Stimulated activated CD4-positive, alpha-beta T cell treated with anti-CD3 and anti-CD28 coated beads, Interleukin-4, amount 100 ng/mL, for 48 hours (primary cell): ENCODE measurements at places on chromosomes 1 and 21.

- DNase-seq, result no peak
These were observed 228.2 kb downstream of the DNM3 start for GRCh38 chr1:172069534-172069933.

GRCh38 chr1:40153073-40153770 lies 8.0 kb upstream of the RLF start:
- DNase-seq, result no peak

DNA sequence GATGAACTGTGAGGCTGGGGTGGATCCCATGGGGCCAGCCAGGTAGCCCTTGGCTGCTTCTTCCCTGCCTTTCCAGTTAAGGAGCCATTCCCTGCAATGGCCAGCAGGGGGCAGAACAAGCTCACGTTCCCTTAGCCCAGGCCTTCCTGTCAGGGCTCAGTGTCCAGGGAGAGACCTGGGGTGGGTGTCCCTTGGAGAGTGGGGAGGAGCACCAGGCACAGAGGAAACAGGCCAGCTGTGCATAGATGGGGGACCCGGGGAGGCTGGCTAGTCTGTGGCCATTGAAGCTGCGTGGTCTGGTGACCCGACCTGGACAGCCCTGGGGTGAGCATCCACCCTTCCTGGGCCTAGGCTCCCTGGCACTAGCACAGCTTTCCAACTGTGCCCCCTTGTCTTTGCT lies 13.2 kb upstream of the EPS8L3 start:
- peak; percentile 62 for DNase-seq

DNA sequence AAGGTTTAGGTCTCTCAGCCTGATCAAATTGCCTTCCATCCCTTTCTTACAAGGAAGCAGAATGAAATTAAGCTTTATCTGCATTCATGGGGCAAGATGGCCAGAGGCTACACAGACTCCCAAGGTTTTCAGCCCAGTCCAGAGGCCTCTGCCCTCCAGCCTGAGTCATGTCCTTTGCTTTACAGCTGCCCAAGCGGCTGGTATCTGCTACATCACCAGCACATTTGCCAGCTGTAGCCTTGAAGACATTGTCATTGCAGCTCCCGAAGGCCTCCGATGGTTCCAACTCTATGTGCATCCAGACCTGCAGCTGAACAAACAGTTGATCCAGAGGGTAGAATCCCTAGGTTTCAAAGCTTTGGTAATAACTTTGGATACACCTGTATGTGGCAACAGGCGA lies 16.0 kb downstream of the HAO2 start:
- no peak for DNase-seq

DNA sequence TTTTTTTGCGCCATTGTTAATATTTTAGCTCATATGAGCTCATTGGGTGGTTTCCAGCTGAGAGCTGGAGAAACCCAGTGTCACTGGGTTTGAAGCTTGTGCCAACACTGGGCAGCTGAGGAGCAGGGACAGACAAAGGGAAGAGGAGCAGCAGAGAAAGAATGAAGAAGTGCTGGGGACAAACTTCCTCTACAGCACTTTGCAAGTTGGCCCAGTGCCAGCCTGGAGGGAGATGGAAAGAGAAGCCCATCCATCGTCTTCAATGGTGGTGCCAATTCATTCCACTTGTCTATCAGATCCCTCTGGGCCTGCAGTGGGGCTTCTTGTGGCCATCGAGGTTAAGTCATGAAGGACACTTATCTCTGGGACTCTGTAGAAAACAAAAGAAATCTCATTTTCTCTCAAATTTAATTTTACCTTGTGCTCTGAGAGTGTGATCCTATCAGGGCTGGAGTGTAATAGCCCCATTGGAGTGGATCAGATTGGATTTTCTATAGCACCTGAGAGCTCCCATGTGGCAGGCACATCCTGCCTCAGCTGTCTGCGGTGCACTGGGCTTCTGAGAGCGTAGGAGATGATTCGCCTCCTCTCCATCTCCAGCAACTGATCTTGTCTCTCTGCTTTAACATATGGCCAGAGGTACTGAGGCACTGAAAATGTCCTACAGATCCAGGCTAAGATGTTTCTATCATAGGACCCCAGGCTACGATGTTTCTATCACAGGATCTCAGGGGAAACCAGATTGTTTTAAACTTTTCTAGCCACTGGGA lies 114.7 kb downstream of the TNR start:
- no peak for DNase-seq

DNA sequence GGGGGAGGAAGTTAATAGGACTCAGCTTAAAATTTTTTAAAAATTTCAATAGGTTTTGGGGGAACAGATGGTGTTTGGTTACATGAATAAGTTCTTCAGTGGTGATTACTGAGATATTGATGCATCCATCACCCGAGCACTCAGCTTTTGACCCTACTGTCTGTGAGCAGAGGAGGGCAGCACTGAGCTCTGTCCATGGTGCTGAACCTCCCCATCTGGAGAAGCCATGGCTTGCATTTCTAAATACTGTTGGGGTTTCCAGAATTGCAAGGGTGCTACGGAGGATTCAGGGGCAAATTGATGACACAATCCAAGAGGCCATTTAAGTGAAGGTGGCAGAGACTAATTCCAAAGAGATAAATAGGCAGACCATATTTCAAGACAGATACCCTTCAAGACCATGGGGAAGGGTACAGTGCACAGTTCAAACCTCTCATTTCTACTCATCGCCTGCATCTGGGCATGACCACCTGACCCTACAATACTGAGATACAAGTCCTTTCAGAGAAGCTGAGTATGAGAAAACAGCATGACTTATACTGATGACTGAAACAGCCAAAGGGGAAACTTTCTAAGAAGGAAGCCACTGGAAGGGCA lies 17.2 kb downstream of the SYT2 start:
- peak; percentile 67 for DNase-seq

DNA sequence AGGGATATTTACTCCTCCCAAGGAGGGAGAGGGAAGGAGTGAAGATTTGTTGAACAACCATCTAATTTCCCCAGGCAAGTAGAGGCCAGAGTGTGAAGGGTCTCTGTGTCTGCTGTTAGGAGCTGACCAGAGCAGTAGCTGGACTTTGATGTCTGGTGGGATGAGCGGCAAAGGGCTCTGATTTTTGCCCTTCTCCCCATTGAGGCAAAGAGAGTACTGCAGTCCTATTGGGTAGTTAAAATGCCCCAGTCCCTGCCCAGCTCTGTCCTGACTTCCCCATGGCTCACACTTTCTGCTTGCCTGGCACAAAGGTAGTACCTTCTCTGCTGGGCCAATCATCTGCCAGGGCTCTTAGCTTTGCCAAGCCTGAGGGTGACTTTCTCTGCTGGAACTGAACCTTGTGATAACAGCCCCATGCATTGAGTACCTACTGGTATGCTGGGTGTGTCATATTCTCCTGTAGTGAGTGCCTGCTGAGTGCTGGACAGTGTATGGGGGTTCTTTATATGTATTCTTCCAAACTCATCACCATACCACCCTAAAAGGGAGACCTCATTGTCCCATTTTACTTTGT lies 64.0 kb upstream of the SELENON start:
- no peak for DNase-seq

DNA sequence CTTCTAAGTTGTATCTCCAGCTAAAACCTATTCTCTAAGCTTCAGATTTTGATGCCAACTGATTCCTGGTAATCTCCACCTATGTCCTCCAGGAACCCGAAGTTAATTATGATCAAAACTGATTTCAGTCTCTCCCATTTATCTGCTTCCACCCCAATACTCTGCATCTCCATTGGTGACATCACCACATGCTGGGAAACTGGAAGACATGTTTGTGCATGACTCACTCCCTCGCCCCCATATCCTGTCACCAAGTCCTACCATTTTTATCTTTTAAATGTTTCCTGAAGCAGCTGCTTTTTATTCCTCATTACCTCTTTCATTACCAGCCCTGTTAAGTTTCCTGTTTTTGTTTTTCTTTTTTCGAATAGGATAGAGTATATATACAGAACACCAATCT lies 228.5 kb downstream of the LRRC40 start:
- no peak for DNase-seq

DNA sequence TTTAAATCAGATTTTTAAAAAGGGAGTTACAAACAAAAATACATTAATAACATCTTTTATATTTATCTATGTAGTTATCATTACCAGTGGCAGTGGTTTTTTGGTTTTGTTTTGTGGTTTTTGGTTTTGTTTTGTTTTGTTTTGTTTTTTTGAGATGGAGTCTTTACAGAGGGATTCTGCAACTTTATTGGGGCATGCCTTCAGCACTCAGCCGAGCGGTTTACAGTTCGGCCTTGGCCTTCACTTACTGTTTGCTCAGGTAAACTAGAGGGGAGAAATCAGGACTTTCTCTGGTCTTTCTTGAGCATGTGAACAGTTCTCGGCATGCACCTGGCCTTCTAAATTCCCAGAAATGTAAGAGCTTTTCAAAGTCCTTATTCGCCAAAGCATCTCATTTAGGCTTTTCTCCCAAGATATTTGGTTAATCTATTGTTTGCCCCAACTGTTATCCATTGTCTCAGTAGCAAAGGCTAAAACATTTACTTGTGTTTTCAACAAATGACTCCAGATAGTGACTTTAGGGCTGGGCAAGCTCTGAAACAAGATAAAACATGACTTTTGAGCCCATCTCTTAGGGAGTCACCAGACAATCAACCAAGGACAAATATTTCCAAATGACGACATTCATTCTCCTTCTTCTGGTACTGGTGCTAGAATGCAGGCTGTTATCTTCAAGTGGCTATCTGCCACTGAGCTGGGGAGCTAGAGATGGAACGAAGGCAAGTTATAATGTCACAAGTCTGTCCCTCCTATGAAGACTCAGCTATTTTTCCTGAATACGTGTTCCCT lies 48.4 kb upstream of the ADORA3 start:
- DNase-seq, result no peak

- peak; percentile 31 for DNase-seq
These were observed 25.0 kb downstream of the SZT2 start for GRCh38 chr1:43414634-43415223.

DNA sequence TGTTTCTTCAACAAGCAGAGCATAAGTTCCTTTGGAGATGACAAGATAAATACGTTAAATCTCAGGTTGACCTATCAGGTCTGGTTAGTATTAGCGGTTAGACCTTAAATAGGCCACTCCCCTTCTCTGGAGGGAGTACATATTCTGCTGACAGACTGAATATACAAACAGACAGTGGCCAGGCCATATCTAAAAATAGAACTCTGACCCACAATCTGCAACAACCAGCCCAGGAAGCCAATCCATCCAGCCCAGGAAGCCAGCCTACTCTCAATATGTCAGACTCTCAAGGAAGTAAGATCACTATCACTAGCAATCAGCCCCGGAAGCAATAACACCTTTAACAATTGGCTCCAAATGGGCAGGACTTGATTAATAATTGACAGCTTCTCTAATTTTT lies 6.7 kb downstream of the IL20 start:
- DNase-seq, result no peak

DNA sequence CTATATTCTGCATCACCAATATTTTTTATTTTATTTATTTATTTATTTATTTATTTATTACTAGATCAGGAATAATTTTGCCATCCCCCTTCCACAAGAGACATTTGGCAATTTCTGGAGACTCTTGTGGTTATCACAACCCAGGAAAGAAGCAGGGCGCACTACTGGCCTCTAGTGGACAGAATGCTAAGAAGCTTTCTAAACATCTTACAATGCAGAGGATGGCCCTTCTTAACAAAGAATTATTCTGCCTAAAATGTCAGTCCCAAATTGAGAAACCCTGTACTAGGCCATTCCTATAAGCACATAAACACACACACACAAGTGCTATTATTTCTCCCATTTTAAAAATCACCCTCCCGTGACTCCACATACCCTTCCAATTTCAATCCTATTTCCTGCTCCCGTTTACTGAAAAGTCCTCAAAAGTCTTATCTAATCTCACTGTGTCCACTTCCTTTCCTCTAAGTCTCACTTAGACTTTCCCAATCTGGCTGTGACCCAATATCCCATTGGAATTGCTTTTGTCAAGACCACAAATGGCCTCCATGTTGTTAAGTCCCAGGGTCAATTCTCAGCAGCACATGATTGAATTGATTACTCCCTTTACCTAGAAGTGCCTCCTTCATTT lies 43.7 kb upstream of the RNF11 start:
- DNase-seq, result peak; percentile 43

- DNase-seq, result no peak
These were observed 21.1 kb upstream of the GPR88 start for GRCh38 chr1:100516857-100517256.

GRCh38 chr1:59186656-59187055 lies 110.2 kb upstream of the FGGY start:
- DNase-seq, result no peak

- no peak for DNase-seq
These were observed 55.2 kb downstream of the PRDM15 start for GRCh38 chr21:41823906-41824305.

DNA sequence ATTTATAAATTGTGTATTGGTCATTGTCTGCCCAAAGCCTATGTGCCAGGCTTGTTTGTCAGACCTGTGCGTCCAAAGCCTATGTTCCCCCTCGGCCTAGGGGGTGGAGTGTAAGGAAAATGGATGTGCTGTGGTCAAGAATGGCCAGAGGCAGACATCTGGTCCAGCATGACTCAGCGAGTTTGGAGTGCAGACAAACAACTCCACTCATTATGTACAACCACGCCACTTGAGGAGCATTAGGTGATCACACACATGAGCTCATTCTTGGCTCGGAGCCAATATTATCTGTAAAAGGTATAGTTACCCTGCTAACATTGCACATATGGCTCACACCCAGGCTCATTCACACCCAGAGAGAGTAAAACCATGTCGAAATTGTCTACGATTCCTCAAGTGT lies 1047.6 kb upstream of the ADGRL4 start:
- DNase-seq, result no peak

GRCh38 chr1:36643371-36644270 lies 160.9 kb upstream of the CSF3R start:
- DNase-seq, result no peak

DNA sequence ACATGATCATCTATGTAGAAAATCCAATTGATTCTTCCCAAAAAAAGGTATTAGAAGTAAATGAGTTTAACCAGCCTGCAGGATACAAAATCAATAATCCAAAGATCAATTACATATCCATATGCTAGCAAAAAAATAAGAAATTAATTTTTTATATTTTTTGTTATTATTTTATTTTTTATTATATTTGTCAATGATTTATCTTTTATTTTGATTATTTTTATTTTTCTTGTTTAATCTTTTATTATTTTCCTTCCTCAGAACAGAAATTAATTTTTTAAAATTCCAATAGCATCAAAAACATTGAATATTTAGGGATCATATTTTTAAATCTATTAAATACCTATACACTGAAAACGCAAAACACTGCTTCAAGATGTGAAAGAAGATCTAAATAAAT lies 331.2 kb downstream of the PLPP3 start:
- no peak for DNase-seq

DNA sequence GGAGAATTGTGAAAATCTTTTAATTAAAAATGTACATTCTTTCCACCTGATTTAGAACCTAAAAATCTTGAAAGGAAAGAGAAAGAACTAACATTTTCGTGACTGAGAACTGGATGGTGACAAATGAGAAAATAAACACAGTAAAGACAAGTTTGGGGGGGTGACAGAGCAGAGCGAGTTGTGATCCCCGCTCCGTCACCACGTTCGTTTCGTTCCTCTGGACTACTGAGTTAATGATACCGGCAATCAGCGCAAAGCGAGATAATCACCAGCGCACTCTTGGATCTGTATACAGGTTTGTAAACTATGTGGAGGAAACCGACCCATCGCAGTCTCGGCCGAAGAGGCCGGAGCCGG lies 31.2 kb upstream of the CFAP126 start:
- no peak for DNase-seq

GRCh38 chr1:86052948-86053698 lies 103.4 kb downstream of the COL24A1 start:
- DNase-seq, result no peak
